ENCODE measurements at places on chromosomes 7 and 10. TPM values are rescaled to one million over a fixed set of nuclear protein-coding genes. Genes with fewer than 3 reads are reported as not detected.

Gene DYNC1I1
- 5.7 TPM for total RNA-seq

Gene SH2D4B
- total RNA-seq: not detected

Gene PDE1C
- total RNA-seq: 30.1 TPM

Gene SLC16A12
- total RNA-seq: 4.8 TPM

Gene WDR37
- 13.9 TPM for total RNA-seq

Gene EGFR
- 65.0 TPM for total RNA-seq

All from breast epithelium (tissue), 4 donors.